ENCODE measurements at places on chromosomes 2 and 18.

GRCh38 chr2:34031097-34031496 is 432.0 kb upstream of the FAM98A start:
- no peak for DNase-seq

DNA sequence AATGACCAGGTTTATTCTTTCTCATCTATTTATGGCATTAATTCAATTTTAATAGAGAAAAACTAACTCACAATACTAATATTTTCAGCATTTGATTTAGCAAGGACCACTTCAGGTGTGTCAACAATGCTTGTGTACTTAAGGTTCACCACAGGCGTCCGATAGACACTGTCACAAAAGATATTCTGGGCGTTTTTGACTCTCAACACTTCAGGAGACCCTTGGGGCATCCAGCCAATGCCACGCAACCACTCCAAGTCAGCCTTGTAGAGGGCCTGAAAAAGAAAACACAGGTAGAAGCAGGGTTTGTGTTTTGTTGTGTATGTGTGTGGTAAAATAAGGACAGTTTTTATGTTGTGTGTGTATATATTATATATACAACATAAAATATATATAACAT is 158.2 kb downstream of the NEB start:
- DNase-seq: no peak

DNA sequence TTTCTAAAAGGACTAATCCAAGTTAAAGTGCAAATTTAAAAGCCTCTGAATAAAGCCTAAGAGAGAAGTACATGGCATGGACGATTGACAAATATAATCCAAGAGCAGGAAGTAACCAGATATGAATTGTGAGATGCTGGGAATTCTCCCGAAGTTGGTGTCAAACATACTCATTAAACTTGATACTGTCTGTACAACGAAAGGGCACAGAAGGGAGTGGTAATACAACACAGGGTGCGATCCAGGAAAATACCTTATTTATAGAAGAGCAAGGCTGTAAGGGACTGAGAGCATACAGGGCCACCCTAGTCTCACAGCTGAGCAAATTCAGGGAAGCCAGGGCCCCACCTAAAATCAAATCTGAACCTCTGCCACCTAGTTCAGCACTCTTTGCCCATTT is 41.6 kb downstream of the SEMA4F start:
- DNase-seq: no peak

DNA sequence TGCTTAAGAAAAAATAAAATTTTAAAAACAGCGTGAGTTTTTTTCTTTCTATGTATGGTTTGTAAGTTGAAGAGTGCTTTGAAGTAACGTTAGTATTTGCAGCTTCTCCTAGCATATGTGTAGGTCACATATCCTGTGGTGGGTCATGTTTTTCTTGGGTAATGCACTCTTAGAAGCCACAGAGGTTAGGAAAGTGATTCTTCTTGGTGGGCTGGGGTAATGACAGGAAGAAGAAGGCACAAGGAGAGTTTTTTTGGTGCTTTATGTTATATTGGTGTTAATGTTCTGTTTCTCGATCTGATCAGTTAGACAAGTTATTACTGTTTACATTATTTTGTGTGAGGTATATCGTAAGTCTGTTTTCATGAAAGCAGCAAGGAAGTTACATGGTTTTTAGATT is 109.0 kb downstream of the ICA1L start:
- no peak for DNase-seq

- DNase-seq: no peak
Observed at GRCh38 chr2:1968209-1968987, 224.1 kb upstream of the PXDN start.

GRCh38 chr2:179444056-179444455 is 179.4 kb upstream of the SESTD1 start:
- DNase-seq: no peak

DNA sequence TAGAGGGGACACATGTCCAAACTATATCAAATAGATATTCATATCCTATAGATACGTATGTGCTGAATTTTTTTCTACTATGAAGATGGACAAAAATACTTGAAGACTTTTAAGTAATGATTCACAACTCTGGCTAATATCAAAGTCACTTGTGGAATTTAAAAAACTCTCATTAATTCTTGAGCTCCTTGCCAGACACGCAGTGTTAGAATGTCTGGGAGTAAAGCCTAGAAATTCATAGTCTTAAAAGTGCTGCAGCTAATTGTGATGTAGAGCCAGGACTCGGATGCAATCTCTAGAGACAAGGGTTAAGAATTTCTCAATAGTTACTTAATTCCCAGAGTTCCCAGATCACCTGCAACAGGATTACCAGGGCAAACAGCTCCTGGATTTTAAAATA is 107.4 kb downstream of the ARL6IP6 start:
- DNase-seq: no peak

DNA sequence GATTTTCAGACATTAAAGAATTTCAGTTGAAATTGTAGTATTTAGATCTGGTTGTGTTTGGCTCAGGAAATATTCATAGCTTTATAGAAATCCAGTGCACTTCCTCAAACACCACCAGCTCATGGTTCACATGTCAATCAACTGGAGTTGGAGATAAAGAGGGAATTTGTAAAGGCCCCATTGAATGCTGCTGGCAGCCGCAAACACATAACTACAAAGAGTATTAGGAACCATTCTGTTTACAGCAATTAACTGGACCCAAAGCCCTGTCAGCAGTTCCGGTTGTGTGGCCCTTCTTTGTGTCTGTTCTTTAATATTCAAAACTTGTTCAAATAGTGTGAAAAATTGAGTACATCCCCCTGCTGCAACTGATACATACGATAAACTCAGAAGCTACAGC is 107.4 kb upstream of the LRRTM4 start:
- no peak for DNase-seq

GRCh38 chr2:44351676-44352075 is 9.6 kb downstream of the PREPL start:
- DNase-seq: no peak

- DNase-seq: no peak
Observed at GRCh38 chr2:203697190-203697589, 9.2 kb upstream of the CD28 start.

- DNase-seq: no peak
Observed at GRCh38 chr18:37565977-37566478, 430 bp upstream of the CELF4 start.

GRCh38 chr18:70250781-70251180 is 38.1 kb upstream of the SOCS6 start:
- no peak for DNase-seq

- DNase-seq: no peak
Observed at GRCh38 chr2:38406597-38407110, 29.6 kb upstream of the ATL2 start.

- DNase-seq: no peak
Observed at GRCh38 chr2:130183512-130184373, 1.7 kb downstream of the MZT2B start.

- DNase-seq: no peak
Observed at GRCh38 chr2:67522148-67522547, 125.0 kb downstream of the ETAA1 start.

GRCh38 chr2:148103946-148104345 is 83.1 kb downstream of the MBD5 start:
- DNase-seq: no peak

DNA sequence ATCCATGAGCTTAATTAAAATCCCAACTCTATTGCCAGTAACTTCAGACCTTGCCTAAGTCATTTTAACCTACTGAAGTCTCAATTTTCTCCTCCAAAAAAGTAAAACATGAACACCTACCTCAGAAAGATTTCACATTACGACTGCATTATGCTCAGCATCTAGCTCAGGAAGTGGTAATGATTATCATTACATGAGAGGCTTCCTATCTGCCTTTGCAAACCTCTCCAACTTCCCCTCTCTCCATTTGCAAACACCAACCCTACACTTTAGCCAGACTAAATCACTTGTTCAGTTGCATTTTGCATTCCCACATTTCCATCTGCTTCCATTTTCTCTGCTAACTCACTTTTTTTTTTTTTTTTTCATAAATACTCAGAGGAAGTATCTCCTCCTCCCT is 6.8 kb downstream of the SLC38A11 start:
- no peak for DNase-seq

DNA sequence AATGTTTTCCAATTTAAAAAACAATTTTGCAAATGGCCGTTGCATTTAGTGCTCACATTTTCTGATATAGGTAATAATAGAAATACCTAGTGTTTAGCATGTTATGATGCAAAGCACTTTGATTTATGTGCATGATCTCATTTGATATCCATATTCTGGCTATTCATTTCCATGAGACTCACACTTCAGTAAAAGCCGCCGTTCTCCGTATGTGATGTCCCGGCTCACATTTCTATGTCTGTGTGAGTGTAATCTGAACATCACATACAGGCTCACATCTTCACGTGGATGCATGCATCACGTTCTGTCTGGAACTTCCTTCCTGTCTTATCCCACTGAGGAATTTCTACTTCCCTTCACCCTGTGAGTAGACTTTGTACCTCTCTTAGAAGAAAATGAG is 45.8 kb downstream of the DCDC2C start:
- DNase-seq: no peak

DNA sequence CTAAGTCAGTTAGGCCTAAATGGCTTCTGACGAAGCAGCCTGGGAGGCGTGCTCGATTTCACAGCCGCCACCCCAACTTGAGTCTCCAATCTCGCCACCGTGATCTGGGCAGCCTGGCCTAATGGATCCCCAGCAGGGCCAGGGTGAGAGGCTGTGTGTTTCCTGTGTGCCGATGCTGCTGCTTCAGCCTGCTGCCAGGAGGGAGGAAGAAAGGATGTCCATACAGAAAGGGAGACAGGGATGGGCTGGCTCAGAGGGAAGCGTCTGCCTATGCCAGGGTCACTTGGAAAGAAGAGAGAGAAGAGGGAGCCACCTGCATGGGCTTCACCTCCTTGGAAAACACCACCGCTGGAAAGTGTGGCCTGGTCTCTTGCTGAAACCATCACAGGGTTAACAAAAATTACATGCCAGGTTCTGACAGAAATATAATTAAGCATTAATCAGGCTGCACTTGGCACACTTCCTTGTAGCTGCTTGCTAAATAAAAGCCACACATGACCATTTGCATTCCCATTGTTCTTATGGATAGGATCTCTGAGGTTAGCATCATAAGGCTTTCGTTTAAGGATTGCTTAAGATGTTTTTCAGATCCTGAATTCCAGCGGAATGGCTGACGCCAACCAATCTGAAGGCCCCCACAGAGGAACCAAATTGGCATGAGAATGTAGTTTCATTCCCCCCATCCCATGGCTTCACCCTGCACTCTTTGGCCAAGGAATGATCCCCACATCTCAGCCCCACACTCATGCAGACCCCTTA is 108.8 kb upstream of the SLC1A4 start:
- no peak for DNase-seq

GRCh38 chr18:9221661-9222060 is 85.1 kb downstream of the ANKRD12 start:
- DNase-seq: no peak

- DNase-seq: no peak
Observed at GRCh38 chr2:214987261-214987660, 151.2 kb downstream of the ABCA12 start.

GRCh38 chr18:42401131-42401673 is 446.2 kb downstream of the PIK3C3 start:
- no peak for DNase-seq

DNA sequence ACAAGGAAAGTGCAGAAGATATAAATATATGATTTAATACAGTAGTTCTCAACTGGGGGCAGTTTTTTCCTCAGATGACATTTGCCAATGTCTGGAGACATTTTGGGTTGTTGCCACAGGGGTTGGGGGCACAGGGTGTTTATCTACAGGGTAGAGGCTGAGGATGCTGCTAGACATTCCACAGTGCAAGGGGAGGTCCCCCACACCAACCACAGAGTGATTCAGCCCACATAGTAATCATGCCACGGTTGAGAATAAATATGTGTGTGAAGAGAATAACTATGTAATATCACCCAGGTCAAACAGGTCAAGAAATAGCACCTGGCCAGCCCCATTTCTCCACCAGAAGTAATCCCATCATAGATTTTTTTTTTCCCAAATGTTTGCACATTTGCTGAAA is 17.9 kb downstream of the DYSF start:
- no peak for DNase-seq

GRCh38 chr2:146119586-146119985 is 1599.7 kb upstream of the ZEB2 start:
- no peak for DNase-seq

GRCh38 chr2:121052023-121052422 is 233.0 kb downstream of the TFCP2L1 start:
- no peak for DNase-seq

DNA sequence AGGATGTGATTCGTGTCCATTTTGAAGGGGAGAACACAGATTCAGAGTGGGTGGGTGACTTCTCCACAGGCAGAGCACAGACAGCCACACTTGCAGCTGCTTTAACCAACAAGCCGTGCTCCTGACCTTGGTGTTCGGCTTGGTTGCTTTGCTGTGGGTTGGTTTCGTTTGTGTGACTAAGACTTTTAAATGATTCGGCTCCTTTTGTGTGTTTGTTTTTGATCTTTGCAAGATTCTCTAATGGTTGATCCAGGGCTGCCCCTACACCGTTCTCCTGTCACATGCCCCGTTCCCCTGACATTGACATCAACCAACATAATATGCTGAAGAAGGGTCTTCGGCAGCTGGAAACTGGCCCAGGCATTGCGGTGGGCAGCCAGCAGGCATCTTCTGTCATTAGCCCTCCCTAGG is 95.9 kb upstream of the MBOAT2 start:
- DNase-seq: peak; percentile 17

DNA sequence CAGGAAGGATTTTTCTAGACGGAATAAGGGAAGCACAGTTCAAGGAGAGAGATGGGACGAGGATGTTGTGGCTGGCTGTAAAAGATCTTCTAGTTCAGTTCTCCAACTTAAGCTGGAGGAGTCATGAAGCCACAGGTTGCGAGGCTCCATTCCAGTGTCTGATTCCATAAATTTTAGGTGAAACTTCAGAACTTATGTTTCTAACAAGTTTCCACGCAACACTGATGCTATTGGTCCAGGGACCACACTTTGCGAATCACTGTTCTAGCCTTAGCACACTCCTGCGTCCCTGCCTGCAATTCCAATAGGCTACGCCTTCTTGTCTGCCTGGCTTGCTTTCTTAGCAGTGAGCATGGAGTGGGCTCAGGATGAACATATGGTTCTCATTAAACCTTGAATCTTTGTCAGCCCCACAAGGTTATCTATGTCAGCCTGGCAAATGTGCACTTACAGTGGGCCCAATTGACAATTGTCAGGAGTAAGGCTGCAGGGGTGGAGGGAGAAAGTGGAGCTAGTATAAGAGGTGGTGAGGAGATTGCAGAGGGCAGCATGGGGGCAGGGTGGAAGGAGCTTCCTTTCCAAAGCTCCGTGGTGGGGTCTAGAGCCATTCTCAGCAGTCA is 438.1 kb upstream of the ST6GAL2 start:
- DNase-seq: no peak

DNA sequence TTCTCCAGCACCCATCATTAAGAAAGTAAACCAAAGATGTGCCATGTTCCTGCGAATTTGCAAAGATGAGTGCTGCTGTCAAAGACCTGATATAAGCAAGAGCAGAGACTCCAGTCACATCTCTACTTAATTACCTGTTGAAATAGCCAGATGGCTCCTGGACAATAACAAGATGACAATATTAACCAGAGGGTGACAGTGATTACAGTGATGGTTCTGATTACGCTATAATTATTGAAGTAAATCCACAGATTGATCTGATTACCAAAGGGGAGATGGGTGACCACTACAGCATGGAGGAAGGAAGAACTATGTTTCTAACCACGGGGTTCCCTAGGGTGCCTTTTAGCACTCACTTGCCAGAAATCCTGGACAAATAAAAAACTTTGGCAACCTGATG is 36.5 kb upstream of the AFF3 start:
- DNase-seq: no peak

- DNase-seq: no peak
Observed at GRCh38 chr2:20930928-20931327, 108.0 kb upstream of the LDAH start.
